ENCODE measurements at places on chromosomes 7 and 10. TPM values are rescaled to one million over a fixed set of nuclear protein-coding genes. Genes with fewer than 3 reads are reported as not detected.

DNA sequence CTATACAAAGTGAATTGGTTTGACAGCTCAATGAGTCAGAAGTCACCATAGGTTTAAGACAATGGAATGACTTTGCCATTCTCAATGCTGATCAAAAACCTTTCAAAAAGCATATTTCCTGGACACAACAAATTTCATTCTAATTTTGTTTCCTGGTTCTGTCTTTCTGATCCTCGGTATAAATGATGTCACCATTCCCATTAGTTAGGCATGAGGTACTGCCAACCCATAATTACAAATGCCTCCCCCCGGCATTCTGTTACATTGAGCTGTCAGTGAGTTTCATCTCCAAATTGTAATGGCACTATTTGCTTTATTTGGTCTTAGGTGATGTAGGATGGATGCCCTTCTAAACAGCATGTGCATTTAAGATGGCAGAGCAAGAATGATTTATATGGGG lies 81.7 kb upstream of the NFE2L3 start:
- ATAC-seq: no peak

The HOXA5 gene
- not detected for total RNA-seq

DNA sequence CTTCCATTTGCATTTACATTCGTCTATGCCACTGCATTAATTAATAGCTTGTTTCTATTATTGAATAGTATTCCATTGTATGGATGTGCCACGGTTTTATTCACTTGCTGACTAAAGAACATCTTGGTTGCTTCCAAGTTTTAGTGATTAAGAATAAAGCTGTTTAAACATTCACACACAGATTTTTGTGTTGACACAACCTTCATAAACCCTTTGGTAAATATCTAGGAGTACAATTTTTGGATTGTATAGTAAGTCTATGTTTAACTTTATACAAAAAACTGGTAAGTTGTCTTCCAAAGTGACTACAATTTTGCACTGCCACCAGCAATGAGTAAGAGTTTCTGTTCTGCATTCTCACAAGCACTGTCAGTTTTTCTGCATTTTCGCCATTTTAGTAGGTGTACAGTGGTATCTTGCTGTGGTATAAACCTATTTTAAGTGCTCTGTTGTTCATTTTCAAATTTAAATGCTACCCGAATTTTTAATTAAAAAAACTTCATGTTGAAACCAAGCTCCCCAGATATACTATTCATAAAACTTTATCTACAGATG lies 121.4 kb downstream of the RNF133 start:
- ATAC-seq: no peak

DNA sequence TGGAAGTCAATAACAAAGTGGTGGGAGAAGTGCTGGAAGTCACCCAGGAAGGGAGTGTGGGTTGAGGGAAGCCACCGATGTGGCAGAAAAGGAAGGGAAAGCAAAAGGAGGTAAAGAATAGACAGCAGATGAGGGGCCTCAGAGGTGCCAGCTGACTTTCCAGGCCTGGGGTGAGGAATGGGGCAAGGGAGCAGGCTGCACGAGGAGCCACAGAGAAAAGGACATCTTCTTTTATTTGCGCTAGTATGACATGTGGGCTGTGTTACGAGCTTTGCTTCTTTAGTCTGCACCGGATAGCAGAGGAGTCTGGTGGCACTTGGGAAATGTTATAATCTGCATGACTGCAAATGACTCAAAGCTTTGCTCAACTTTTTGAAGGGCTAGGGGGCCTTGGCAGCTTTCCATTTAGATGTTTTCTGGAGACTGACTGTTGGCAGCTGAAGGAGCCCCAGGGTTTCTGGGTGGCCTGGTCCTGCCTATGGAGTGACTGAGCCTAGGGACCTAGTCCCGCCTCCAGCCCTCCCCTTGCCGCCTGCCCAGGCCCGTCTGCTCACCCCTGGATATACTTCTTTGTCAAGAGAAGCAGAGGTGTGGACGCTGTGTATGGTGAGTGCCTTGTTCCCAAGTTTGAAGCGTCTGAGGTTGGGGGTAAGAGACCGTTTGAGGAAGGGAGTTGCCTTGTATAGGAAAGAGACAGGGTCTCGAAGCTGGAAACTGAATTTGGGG lies 5.1 kb downstream of the PRXL2A start:
- no peak for ATAC-seq

GRCh38 chr10:117801691-117802090 lies 245.1 kb downstream of the RAB11FIP2 start:
- no peak for ATAC-seq
